CD4-positive, alpha-beta T cell treated with Interferon alpha-2 for 1 hour (primary cell): ENCODE measurements at places on chromosomes 13 and 19.

- DNase-seq = peak; percentile 67
Measured at GRCh38 chr19:3554254-3555083, 2.9 kb downstream of the MFSD12 start.

- DNase-seq = no peak
Measured at GRCh38 chr13:72565893-72566292, 161.5 kb downstream of the MZT1 start.

DNA sequence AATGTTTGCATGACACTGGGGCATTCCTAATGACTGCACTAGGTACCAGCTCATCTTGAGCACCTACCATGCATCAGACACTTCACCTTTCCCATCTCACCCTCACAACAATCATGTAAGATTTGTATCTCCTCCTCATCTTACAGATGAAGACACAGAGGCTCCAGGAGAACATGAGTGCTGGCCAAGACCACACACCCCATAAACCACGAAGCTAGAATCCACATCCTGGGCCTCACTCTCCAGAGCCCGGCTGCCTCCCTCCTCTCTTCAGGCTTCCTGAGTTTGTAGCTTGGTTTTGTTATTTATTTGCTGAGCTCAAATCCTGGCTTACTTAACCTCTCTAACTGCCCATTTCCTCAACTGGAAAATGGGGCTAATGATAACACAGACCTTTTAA, 25.9 kb downstream of the FAM216B start:
- no peak for DNase-seq

- DNase-seq = no peak
Measured at GRCh38 chr13:76892488-76892887, 6.3 kb upstream of the KCTD12 start.

GRCh38 chr19:19550485-19550929, 12.4 kb downstream of the CILP2 start:
- DNase-seq = no peak

DNA sequence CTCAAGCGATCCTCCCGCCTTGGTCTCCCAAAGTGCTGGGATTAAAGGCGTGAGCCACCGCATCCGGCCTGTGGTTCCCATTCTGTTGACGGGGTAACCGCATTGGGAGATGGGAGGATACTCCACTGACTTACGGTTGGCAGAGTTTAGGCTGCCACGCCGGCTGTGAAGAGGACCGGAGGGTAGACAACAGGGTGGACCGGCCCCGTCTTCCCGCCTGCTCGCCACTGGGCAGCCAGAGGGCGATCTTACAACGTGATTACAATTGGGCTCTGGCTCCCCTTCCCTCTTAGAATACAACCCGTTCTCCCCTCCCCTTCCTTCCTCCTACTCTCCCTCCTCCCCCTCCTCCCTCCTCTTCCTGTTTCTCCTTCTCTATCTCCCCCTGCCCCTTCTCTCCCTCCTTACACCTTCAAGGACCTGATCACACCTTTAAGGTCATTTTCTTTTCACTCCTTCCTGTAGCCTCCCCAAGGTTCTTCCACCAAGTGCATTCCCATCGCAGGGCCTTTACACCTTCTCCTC, 957 bp upstream of the CCDC194 start:
- peak; percentile 79 for DNase-seq

DNA sequence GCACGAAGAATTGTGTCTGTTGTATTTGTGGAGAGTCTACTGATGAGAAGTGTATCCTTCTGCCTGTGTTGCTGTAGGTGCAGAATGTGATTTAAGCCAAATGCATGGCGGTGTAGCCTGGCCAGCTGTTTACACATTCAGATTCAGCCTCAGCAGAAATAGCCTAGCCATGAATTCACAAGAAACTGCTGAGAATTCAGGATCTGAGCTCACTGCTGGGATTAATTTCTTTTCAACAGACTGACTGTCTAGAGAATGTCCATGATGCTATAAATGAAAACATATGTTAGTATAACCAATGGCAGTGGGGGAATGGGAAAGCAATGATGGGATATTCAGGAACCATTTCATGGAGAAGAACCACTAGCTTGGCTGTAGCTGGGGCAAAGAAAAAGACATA, 77.4 kb upstream of the RNF113B start:
- no peak for DNase-seq

GRCh38 chr13:44197791-44198770, 175.5 kb upstream of the SERP2 start:
- no peak for DNase-seq

DNA sequence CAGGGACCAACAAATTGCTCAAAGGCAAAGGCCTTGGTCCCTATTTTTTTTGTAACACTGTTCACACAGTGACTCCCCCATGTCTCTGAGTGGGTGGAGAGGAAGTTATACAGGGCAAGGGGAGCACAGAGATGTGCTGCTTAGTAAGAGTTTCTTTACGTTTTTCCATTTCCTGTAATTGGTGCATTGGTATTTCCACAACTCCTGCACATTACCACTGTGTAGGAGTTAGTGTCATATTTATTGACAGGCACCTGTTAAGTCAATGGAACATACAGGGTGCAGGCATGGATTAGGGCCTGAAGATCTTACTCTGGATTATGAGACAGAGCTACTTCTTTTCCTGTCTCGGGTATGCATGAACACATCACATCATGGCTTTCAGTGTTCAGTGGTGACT, 45.2 kb downstream of the SOX21 start:
- DNase-seq = no peak

DNA sequence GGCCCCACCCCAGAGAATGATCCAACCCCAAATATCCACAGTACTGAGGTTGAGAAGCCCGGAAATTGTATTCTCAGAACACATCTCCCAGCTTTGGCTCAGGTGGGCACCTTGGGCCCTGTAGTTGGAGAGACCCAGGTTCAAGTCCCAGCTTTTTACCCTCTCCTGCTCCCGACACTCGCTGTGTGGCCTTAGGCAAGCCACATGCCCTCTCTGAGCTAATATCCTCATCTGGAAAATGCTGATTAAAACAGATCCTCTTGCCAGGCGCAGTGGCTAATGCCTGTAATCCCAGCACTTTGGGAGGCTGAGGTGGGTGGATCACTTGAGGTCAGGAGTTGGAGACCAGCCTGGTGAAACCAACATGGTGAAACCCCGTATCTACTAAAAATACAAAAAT, 2.6 kb downstream of the PLIN4 start:
- DNase-seq = no peak

- no peak for DNase-seq
Measured at GRCh38 chr13:106561551-106562170, 6.3 kb downstream of the ARGLU1 start.

GRCh38 chr13:96900986-96901385, 93.3 kb downstream of the OXGR1 start:
- DNase-seq = no peak

DNA sequence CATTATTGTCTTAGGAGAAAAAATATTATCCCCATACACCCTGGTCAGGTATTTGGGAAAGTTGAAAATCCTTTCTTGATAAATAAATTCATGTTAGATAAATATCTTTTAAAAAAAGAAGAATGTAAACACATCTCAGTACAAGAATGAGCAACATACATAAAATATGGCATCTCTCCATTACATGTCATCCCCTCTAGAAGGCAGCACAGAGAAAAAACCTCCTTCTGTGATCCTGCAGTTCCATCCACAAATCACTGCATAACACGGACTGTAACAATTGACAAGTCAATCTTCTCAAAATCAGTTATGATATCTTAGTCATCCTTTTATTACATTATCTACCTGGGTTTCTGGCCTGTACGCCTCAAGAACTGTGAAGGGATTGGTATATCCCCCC, 683.9 kb upstream of the KLHL1 start:
- no peak for DNase-seq

- DNase-seq = no peak
Measured at GRCh38 chr13:76703216-76703615, 183.0 kb downstream of the KCTD12 start.

GRCh38 chr19:47438793-47439220, 19.5 kb upstream of the MEIS3 start:
- DNase-seq = no peak

GRCh38 chr19:48330012-48330681, 4.8 kb downstream of the EMP3 start:
- peak; percentile 92 for DNase-seq

GRCh38 chr19:12975221-12975741, 5.9 kb downstream of the DAND5 start:
- no peak for DNase-seq

DNA sequence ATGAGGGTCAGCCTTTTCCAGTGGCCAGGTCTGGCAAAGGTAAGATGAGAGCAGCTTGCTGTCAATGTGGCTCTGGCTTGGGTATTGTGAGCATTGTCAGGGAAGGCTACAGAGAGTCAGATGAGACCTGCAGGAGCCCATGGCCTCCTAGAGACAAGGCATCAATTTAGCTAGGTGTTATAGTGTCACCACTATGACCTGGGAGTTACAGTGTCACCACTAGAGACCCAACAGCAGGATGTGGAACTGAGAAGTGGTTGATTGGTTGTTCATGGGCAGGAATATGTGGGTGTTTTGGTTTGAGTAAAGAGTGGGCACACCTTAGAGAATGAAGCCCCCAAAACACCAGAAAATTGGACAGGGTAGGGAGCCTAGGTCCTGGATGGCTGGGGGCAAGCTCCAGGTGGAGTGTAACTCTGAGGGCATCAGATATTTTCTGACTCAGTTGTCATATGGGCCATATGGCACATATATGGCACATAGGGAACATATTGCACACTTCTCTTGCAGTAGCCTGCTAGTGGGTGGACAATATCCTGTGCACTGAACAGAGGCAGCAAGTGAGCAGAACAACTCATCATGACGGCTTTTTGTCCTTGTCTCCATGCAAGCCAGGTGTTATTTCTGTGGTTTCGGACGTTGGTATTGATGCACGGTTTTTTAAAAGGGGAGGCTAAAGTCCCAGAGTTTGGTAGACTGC, 46.3 kb upstream of the CEACAM21 start:
- DNase-seq = peak; percentile 8

GRCh38 chr13:109374609-109375200, 411.7 kb downstream of the IRS2 start:
- DNase-seq = no peak

- DNase-seq = no peak
Measured at GRCh38 chr19:42343344-42344110, 18.1 kb downstream of the MEGF8 start.

GRCh38 chr13:36108954-36109353, 22.2 kb downstream of the DCLK1 start:
- DNase-seq = no peak

DNA sequence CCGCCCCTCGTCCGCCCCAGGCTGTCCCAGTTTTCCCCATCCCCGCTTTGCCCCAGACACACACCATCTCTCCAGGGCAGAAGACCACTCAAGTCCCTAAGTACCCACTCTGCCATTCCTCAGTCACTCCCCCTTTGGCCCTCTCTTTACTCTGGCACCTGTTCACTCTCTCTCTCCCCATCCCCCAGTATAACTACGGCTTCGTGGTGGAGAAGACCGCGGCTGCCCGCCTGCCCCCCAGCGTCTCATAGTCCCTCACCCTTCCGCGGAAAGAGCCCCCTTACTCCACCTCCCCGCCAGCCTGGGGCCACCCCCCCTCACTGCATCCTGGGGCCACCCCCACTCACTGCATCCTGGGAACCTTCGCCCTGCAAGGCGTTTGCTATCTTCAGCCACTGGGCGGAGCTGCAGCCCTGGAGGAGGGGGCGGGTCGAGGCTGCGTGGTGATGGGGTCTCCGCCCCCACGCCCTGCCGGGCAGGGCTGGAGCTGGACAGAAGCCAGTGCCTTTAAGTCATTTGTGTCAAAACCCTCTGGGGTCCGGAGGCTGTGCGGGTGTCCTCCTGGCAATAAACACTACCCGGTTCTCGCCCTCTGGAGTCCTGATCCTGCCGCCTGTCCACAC, 5.0 kb downstream of the MVB12A start:
- peak; percentile 35 for DNase-seq

GRCh38 chr19:56191115-56191514, 6.5 kb downstream of the ZSCAN5B start:
- no peak for DNase-seq

GRCh38 chr19:4990306-4990705, 21.4 kb downstream of the KDM4B start:
- DNase-seq = no peak

DNA sequence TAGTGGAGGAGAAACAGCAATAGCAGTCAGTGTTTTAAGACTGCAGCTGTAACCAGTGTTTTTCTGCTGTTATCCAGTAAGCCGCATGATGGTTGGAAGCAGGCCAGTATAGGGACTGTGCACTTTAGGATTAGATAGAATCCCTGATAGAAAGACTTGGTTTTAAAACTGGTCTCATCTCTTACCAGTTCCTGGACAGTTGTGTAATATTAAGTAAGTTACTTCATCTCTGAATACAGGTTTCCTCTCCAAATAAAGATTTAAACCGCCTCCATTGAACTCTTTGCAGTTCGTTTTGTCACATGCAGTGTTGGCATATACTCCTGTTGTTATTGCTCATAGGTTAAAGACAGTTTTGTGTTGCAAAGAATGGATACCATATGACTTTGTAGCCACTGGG, 25.6 kb downstream of the URI1 start:
- DNase-seq = no peak

GRCh38 chr13:33637978-33638743, 179.8 kb upstream of the RFC3 start:
- no peak for DNase-seq

DNA sequence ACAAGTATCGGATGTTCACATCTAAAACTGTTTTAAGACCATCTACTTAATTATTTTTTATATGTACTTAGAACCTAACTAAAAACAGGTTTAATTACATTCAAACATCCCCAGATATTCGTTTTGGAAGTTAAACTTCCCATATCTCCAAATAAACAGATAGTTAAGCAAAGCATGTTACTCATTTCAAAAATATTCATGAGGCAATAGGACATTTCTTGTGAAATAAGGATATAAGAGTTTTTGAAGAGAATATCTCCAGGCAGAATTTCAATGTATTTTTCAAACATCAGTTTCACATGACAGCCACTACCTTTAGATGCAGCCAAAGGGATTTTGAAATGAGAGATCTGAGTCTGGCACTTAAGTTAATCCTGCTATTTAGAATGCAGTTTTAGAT, 697.5 kb downstream of the SLITRK1 start:
- DNase-seq = no peak

DNA sequence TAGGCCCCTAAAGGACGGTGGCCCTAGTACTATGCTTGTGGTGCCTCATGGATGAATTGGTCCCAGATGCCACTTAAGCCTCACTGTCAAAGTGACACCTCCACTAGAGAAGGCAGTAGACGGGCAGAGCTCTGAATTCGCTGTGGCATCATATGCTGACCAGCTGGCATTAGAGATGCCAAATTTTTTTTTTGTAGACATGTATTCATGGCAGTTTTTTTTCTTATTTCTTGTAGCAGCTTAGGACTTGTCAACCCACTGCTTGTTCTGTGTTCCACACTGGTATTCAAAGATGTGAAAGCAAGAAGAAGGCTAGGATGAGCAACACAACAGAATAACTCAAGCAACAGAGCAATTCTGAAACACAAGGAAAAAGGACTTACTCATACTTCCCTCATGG, 212.5 kb downstream of the DLEU7 start:
- DNase-seq = no peak

GRCh38 chr13:101755228-101755887, 302.9 kb downstream of the ITGBL1 start:
- DNase-seq = no peak
